Glutamatergic neuron (in vitro differentiated cells): ENCODE measurements at places on chromosomes 5 and 9.

DNA sequence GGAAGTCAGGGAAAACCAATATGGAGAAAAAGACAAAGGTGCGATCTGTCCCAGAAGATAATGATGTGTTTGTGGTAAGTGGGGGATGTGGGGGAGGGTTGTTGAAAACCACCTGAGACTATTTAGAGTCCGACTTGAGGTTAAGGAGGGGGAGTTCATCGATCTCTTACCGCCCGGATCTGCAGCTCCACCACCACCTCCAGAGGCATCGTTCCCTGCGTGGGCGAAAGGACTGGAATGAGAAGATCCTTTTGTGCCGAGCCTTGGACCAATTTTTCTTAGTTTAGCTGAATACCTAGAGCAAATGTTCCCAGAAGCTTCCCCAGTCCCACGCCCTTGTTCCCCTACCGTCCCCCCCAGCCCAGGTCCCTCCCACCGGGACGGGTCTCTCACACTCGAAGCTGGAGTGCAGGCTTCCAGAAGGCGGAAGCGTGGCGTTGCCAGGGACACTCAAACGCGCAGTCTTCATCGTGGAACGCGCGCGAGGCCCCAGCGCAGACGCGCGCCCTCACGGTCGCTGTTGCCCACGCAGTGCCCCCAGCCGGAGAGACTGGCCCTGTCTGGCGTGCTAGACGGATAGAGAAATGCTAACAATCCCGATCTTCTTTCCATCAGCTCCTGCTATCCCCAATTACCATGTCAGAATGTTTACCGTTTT is at the start of gene SPATA6L:
Gene SPATA6L, minus strand, starts transcription at position 439 of the 658 bp plus-strand sequence. Its CDS starts 230 bp downstream, at position 209.
- DNase-seq = peak; percentile 48

- DNase-seq = no peak
These were observed 6.8 kb upstream of the BNC2 start for GRCh38 chr9:16877256-16877655.

DNA sequence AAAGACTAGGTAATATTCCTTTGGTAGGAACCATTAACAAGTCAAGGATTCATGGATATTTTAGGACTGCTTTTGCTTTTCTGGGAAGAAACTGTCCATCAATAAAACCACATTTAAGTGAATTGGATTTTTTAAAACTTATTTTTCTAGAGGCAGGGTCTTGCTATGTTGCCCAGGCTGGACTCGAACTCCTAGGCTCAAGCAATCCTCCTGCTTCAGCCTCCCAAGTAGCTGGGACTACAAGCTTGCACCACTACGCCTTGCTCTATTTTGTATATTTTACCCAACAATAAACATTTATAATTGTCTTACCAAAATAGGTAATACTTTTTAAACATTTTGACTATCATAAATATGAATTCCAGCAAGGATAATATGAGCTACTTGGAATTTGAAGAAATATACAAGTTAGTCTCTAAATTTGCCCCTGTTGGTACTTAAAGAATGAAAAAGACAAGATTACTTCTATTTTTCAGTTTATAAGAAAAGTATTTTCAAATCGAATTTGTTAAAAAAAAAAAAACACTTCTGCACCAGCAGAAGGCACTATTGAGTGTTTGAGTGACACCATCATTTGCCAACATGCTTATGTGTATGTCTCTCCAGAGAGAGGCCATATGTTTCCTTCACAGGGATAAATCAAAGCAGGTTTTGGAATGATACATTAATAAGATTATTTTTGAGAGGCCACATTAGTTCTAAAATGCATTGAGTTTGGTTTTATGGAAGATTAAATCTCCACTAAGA is 60.0 kb upstream of the CARTPT start:
- DNase-seq = no peak

DNA sequence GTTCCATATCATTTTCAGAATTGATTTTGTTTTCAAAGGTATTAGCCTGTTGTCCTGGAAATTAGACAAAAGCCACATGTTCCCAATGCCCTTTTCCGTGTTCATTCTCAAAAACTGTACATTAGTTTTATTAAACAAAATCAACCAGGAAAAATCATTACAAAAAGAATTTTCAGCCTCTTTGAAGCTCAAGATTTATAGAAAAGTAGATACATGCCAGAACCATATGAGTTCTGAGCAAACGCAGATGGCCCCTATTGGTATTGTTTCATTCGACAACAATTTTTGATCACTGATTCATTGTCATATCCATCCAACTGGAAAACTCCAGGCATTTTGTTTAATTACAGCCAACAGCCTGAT is 148.5 kb upstream of the GRAMD2B start:
- no peak for DNase-seq

GRCh38 chr9:80061096-80061495 is 489.3 kb downstream of the TLE4 start:
- no peak for DNase-seq

DNA sequence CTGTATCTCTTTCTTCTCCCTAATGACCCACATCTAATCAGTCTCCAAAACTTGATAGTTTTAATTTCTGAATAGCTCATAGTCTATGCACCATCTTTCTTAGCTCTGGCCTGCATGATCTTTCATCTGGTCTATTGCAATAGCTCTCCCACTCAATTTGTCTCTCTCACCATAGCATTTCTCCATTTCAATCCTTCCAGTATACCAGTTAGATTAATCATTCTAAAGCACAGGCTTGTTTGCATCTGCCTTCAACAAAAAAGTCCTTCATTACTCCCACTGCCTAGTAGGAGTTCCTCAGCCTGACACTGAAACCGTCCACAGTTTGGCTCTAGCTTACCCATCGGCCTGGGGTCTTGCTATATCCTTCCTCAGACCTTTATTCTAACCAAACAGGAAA is 344.9 kb downstream of the ENC1 start:
- no peak for DNase-seq

DNA sequence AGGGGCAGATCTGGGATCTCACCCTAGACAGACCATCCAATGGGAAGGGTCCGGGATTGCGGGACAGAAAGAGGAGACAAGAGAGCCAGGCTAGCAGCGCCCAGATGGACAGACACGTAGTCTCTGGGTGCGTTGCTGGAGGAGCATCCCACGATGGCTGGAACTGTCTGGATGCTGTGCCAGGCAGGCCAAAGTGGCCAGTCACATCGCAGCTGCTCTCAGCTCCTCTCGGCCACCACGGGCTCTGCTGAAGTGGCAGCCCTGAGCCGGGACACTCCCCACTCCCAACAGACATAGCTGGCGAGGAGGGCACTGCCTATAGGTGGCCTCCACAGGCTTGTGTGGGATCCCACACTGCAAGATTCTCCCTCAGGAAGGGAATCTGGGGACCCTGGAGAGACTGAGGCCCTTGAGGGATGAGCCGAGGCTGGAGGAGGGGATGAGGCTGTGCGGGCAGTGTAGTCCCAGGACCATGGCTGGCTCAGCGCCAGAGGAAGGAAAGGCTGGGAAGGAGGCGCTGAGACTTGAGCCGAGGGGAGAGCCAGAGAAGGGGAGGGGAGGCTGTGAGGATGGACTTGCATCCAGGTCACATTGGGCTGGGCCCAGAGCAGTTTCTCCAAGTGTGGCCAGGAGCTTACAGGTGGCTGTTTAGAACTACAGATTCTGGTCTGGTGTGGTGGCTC is 10.3 kb upstream of the WDR5 start:
- no peak for DNase-seq

- no peak for DNase-seq
These were observed 156.3 kb upstream of the FST start for GRCh38 chr5:53323943-53324642.

GRCh38 chr9:112032009-112032408 is 135.4 kb downstream of the UGCG start:
- DNase-seq = no peak

GRCh38 chr5:137394380-137394779 is 104.7 kb downstream of the SPOCK1 start:
- no peak for DNase-seq

DNA sequence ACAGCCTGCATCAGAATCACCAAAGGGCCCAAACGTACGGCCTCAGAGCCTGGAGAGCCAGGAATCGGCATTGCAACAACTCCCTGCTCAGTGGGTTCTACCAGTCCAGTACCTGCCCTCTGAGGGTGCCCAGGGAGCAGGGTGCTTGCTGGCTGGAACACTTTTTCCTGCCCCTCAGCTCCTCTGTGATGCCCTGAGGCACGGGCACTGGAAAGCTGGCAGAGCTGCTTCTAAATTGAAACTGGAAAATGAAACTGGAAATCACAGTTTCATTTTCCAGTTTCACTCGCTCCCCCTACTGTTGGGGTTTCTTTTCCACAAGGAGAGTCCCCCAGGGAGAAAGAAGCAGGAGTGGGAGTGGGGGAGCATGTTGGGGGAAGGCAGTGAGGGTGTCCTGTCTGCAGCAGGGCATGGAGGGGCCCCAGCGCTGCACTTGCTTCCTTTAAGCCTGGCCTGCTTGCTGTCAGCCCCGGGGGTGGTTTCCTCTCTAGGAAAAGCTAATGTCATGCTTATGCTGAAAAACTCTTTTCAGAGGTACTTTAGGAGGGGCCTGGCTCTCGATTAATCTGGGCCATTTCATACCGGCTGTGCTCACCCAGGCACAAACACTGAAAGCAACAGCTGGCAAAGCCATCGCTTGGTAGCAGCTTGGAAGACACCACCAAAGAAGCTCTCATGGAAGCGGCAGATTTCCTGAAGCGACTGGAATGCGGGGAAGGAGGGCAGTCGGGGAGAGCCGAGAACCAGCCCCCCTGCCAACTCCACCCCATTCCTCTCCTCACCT is 26.2 kb downstream of the IRF1 start:
- no peak for DNase-seq

DNA sequence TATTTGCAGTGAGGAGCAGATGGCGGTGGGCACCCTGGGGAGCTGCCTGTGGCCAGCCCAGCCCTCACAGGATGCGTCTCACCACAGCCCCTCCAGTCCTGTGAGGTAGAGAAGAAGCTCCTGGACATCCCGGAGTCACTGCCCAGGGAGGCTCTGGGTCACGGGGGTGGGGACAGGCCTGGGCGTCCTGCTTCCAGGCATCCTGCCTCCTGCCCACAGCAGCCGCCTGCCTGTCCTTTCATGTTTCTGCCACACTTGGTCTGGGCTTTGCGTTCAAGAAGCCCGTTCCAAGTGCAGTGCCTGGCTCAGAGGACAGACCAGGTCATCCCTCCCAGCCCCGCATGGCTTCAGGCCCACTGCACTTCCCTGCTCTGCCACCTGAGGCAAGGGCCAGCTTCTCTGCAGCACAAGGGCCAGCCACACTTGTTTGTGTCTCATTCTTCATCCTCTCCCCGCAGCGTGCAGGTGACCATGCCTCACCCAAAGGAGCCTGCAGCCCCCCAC is 38.2 kb downstream of the ZDHHC11B start:
- DNase-seq = no peak

GRCh38 chr5:158054223-158055110 is 195.5 kb upstream of the CLINT1 start:
- DNase-seq = no peak

- DNase-seq = no peak
These were observed 182.5 kb downstream of the EDIL3 start for GRCh38 chr5:84202136-84202535.

- no peak for DNase-seq
These were observed 389.7 kb downstream of the TAF11L14 start for GRCh38 chr5:18023986-18024385.

DNA sequence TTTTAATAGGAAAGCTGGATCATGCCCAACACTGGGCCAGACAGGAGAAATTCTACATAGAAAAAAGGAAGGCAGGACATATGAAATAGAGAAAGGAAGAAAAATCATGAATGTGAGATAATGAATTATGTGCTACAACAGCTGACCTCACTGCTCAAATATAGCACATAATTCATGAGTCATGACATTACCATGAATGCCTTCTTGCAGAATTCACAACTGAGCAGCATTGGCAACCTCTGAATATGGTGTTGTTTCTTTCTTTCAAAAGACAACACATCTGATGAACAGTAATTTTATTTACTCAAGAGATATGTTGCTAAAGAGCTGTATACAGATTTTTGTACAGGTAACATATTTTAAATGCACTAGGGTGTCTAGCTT is 34.4 kb downstream of the APBA1 start:
- no peak for DNase-seq

- DNase-seq = no peak
These were observed 247.5 kb downstream of the CD180 start for GRCh38 chr5:66949066-66949465.

DNA sequence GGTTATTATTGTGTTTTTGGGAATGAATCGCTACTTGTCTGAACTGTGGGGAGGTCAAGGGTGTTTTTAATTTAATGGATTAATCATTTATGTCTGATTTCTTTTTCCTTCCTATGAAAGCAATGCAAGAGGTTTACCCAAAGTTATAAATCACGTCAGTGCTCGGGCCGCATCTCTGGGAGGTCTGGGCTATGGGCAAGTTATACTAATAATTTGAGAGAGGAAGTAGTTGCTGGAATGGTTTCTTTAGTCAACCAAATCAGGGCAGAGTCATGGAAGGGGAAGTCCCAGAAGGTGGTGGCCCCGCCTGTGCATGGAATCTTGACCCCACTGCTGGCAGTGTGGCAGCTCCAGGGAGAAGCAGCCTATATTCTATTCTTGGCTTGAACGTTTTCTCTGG is 180.2 kb downstream of the HSPA4 start:
- DNase-seq = no peak

DNA sequence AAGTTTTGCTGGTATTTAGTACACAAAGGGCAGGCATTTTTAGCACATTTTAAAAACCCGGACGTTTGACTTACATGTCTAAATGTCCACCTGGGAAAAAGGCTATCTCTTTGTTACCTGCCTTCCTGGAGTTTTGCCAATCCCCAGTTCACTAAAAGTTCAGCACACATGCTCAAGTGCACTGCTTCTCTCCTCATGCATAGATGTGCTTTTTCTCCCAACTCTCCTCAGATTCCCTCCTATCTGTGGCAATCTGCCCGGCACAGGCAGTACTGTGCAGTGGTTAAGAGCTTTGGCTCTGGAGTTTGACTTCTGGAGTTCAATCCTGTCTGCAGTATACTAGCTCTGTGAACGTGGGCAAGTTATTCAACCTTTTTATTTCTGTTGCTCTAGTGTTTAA is 8.3 kb upstream of the CCNO start:
- no peak for DNase-seq

DNA sequence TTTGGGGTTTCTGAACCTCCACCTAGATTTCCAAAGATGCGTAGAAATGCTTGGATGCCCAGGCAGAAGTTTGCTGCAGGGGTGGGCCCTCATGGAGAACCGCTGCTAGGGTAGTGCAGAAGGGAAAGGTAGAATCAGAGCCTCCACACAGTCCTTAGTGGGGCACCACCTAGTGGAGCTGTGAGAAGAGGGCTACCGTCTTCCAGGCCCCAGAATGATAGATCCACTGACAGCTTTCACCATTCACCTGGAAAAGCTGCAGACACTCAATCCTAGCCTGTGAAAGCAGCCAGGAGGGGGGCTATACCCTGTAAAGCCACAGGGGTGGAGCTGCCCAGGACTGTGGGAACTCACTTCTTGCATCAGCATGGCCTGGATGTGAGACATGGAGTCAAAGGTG is 13.3 kb upstream of the HSDL2 start:
- DNase-seq = no peak

DNA sequence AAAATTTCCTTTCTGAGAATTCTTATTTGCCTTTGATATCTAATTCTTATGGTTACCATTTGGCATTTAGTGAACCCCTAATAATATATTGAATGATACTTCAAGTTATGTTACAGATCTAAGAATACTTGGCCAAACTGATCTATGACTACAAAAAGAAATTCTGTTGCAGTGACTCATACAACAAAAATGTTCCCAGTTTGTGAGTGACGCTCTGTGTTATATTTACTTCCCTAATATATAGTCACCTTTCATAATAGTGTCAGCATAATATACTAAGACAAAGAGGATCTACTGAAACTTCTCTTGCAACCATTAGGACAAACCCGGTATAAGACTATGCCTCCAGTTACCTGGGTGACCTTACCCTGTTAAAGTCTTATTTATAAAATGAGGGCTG is 216.9 kb upstream of the TLX3 start:
- no peak for DNase-seq

- DNase-seq = no peak
These were observed 791.8 kb upstream of the C9orf72 start for GRCh38 chr9:28365020-28365640.

GRCh38 chr5:170306381-170306831 is 8.8 kb upstream of the LCP2 start:
- DNase-seq = peak; percentile 56
